ENCODE measurements at places on chromosomes 1 and 21.
A peak's percentile ranks its signal among the peaks of the same experiment; 100 is the strongest.

DNA sequence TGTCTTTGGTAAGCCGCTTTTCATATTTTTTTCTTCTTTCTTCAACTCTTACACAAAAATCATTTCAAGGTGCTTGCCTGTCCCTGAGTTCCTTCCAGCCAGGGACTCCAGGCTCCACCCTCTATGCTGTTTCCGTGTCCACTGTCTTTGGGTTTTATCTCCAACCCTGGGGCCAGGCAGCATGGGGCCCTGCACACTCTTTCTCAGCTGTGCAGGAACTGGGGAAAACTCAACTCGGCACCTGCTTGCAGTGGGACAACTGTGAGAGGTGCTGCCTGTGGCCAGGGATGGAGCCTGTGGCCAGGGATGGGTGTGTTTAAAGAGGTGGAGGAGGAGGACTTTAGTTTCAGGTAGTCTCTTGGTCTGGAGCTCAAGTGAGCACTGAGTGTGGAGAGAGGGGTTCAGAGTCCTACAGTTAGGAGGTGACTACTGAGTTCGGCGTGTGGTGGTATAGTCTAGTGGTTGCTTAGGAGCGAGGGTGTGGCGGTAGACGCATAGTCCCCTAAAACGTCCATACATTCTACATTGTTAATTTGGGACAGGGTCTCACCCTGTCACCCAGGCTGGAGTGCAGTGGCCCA is 13.4 kb downstream of the TNFRSF8 start:
- no peak for DNase-seq

GRCh38 chr1:18199462-18199861 is 91.9 kb downstream of the IGSF21 start:
- DNase-seq: no peak

DNA sequence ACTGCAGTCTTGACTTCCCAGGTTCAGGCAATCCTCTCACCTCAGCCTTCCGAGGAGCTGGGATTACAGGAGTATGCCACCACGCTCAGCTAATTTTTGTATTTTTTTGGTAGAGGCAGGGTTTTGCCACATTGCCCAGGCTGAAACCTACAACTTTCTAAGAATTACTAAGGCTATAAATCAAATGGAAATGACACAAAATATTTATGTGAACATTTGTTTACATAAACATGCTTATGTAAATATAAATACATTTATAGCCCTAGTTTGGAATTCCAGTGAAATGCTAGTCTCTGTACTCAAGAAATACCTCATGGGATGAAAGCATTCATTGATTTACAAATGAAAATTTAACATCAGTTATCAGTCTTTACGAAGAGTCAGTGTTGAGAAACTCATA is 47.8 kb downstream of the NVL start:
- no peak for DNase-seq

GRCh38 chr1:1093610-1093943 is 19.5 kb upstream of the RNF223 start:
- no peak for DNase-seq

- no peak for DNase-seq
Measured at GRCh38 chr1:212450331-212450881, 17.7 kb downstream of the NENF start.

DNA sequence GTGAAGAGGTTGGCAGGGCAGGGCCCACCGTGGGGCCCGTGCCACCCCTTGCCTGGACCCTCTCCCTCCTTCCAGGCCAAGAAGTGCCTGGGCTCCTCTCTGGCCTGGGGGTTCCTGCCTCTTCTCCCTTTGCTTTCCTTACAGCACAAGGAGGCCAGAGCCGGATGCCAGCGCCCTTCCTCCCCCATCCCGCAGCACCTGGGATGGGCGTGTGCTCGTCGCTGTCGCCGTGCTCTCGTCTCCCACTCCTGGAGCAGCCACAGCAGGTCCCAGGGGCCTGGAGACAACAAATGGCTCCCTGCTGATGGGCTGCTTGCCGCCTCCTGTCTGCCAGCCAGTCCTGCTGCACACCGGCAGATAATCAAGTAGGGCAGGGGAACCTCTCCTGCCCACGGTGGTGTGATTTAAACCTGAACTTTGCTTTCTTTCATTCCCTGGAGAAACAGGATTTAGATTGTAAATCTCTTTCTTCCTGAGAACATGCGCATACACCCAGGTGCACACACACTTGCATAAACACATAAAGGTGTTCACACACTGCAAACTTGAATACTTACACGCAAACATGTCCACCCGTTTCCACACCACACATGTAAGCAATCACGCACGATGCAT is 50.8 kb upstream of the POU3F1 start:
- DNase-seq: no peak

- no peak for DNase-seq
Measured at GRCh38 chr1:96370757-96371156, 350.8 kb upstream of the PTBP2 start.

- DNase-seq: no peak
Measured at GRCh38 chr1:150836129-150836773, 28.2 kb upstream of the CTSK start.

GRCh38 chr1:10870493-10871096 is 74.1 kb upstream of the CASZ1 start:
- no peak for DNase-seq

DNA sequence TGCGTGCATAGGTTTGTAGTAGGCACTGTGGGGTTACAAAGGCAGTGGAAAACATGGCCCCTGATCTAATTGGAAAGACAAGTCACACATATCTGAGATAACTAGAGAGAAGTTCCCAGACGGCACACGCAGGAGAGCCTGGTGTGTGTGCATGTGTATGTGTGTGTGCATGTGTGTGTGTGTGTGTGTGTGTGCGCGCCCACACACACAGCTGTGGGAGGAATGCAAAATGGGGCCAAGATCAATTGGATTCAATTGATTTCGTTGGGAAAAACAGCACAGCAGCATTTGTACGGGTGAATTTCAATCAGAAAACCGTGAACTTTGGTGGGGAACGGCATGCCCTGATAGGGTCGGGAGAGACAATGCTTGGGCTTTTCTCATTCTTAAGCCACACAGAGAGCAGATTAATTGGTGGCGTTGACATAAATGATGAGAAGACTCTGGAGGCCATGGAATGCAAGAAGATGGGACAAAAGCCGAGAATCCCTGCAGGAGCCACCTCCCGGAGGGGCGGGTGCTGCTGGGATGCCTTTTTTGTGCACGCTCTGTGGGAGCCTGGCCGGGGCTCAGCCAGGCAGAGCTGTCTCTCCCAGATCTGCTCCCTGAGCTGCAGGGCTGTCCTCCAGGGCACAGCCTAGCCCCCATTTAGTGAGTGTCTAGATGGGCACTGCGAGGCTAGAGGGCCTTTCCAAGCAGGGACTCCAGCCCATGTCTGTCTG is 322.0 kb downstream of the CAMTA1 start:
- no peak for DNase-seq

- no peak for DNase-seq
Measured at GRCh38 chr1:247096544-247096943, 7.6 kb downstream of the ZNF669 start.

- no peak for DNase-seq
Measured at GRCh38 chr1:25978403-25978802, 19.5 kb downstream of the PAFAH2 start.

DNA sequence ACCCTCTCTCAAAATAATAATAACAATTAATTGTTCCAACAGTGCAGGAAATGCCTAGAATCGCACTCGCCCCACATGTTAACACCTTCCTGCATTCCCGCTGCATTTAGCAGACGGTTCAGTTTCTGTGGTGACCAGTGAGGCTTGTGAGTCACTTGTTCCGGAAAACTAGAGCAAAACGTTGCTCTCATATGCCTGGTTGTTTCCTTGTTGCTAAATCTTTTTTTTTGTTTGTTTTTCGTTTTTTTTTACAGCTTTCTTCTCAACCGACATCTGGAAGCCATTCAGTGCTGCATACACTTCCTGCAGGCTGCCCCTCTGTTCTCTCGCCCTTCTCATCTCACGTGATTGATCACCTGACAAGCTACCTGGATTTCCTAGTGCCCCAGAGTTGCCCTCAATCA is 56.9 kb upstream of the TMPRSS2 start:
- DNase-seq: no peak

GRCh38 chr1:107820801-107821200 is 144.2 kb downstream of the VAV3 start:
- no peak for DNase-seq

GRCh38 chr1:75672108-75672507 is 52.4 kb upstream of the ACADM start:
- DNase-seq: no peak

DNA sequence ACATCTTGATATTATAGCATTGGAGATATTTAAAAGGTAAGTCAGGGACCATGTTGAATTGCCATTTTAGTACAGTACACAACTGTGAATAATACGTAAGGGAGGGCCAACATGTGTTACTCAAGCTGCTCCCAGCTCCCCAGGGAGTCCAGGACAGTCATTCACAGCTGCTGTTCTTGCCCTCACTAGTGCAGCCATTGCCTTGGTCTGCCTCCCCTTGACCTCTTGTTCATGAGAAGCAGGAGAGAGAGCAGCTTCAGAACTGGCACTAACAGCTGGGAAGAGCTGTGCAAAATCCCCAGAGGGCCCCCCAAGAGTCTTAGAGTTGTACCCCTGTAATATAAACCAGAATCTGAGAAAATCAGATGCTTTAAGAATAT is 16.4 kb downstream of the TCEANC2 start:
- DNase-seq: peak; percentile 14

GRCh38 chr21:14875704-14876523 is 188.9 kb downstream of the NRIP1 start:
- DNase-seq: no peak

GRCh38 chr1:221839782-221840395 is 98.0 kb upstream of the DUSP10 start:
- DNase-seq: peak; percentile 55

DNA sequence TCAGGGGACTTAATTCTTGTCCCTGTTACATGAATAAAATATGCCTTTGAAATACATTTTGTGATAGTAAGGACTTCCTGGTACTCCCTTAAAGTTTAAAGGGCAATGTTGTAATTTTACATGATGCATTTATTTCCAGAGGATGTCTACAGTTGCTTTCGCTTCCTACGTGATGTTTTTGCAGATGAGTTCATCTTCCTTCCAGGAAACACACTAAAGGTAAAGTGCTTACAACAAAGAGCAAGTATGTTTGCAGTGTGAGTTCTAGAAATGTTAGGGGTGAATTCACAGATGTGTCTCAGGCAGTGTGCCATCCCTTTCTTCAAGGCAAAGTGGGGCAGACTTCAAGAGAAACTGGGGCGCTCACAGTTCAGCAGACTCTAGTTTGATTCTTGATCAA is 31.2 kb downstream of the GNPAT start:
- DNase-seq: no peak

- no peak for DNase-seq
Measured at GRCh38 chr1:55463814-55464475, 248.8 kb upstream of the USP24 start.

DNA sequence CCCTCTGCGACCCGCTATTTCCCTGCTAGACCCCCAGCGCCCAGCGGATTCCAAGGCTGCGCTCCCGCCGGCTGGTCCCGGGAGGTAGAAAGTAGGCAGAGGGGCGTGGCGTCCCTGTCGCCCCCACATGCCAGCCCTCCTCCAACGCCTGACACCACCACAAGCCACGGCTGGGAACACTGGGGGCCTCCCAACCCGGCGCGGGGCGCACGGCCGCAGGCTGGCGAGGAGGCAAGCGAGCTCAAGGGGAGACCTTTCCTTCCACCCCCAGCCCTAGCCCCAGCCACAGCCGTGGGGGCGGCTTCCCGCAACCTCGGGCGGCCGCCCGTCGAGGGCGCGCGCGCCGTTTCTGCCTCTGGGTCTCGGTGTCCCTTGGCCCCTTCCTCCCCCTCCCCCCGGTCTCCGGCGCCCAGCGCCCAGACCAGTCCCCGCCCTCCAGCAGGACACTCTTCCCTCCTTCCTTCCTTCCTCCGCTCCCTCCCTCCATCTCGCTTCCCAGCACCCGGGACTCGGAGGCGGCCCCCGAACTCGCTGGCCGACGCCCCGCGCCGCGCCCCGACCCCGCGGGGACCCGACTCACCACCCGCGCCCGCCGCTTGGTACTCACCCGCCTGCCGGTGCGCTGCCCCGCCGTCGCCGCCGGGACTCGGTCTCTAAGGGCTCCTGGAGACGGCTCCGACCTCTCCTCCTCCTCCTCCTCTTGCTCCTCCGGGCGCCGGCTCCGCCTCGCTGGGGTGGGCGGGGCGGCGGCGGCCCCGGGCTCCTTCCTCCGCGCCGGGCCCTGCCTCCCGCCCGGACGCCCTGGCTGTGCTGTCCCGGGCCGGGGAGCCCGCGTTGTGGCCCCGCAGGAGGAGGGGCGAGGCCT is at the start of gene GNG12:
TSS of gene GNG12 (minus strand) at position 731 of the 865 bp plus-strand sequence. CDS start 125,781 bp downstream, outside the sequence.
- DNase-seq: peak; percentile 89

DNA sequence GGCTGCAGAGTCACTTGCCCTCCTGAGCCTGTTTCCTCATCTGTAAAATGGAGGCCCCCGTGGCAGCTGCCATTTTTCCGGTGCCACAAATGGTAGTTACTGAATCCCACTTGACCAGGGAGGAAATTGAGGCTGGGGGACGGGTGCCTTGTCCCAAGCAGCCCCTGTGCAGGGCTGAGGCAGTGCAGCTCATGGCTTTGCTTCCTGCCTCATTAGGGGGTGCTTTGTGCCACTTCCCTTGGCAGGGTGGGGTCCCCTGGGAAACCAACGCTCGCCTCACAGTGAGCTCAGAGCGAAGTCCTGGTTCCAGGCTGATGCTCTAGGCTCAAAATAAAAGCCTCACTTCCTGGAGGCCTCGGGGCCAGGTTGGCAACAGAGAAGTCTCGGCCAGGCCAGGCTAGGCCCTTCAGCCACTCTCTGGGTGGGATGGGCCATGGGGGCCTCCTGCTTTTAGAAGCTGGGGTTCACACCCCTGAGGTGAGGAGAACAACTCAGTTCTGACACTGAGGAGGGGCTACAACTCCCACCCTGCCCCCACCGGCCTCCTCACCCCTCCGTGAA is 6.8 kb downstream of the LAPTM5 start:
- no peak for DNase-seq

DNA sequence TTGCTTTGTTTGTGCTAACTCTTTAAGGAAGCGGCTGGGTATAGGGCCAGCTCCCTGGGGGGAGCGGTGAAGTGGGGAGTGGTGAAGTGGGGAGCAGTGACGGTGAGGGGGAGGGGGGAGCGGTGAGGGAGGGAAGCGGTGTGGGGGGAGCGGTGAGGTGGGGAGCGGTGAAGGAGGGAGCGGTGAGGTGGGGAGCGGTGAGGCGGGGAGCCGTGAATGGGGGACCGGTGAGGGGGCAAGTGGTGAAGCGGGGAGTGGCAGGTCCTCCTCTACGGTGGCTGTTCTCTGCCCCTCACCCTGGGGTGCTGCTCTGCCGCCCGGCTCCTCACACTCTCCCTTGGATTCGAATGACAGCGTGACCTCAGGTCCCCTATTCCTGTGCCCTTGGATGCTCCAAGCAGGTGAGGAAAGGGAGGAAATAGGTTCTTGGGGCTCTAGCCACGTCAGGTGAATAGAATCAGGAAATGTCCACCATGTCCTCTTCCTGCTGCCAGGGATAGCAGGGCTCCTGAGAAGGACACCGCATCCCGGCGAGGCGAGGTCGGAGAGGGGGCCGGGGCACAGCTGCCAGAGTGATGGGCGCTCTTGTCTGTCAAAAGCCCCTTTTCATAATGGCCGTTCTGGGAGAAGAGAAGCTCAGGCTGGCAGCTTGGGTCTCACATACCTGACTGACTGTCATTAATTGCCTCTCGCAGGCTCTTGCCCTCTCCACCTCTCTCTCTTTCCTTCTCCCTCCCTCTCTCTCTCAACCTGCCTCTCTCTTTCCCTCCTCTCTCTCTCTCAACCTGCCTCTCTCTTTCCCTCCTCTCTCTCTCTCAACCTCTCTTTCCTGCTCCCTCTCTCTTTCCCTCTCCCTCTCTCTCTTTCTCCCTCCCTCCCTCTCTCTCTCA is 134.2 kb downstream of the PGBD5 start:
- DNase-seq: no peak

- no peak for DNase-seq
Measured at GRCh38 chr1:115363171-115363570, 25.1 kb upstream of the NGF start.
